T-helper 2 cell (primary cell): ENCODE measurements at places on chromosomes 1 and 21.

GRCh38 chr1:212450331-212450881 lies 17.7 kb downstream of the NENF start:
- DNase-seq: no peak

DNA sequence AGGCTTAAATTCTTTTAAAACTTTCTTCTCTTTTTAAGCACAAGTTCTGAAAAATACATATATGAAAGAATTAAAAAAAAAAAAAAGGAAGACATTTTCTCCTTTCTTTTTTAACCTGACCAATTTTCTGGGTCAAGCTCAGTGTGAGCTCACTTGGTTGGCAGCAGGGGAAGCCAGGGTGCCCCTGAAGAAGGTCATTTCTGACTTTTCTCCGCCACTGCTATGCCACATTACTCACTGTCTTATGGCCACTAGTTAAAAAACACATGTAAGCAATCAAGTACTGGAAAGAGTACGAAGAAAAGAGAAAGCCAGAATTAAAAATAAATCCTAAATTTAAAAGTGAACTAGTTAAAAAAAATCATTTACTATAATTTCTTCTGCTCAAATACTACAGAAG lies 275.0 kb downstream of the NEGR1 start:
- DNase-seq: no peak

DNA sequence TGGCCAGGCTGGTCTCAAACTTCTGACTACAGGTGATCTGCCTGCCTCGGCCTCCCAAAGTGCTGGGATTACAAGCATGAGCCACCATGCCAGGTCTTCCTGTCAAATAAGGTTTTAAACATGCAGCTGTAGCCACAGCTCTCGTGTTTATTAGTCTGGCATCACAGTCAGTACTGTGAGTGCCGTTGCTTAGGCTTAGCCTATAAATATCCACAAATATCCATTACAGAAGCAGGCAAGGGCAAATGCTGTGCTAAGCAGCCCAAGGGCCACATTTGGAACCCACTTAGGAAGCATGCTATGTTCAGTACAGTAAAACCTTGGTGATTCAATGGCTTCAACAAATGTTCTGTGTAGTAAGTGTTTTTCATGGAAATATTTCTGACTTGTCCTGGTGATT lies 75.9 kb downstream of the KIF1B start:
- no peak for DNase-seq

DNA sequence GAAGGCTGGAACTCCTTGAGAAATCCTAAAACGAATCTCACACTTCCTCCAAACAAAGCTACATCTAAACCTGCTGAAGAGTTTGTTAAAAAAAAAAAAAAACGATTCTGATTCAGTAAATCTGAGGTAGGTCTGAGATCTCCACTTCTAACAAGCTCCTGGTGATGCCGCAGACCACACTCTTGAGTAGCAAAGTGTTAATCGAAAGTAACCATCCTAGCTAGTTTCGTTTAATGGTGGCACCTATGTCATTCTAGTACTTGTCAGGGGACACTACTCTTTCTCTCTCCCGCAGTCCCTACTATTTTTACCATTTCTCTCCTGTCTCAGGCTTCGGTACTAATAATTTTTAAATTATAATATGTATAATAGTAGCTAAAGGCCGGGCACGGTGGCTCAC lies 2.1 kb downstream of the CLCC1 start:
- peak; percentile 72 for DNase-seq

DNA sequence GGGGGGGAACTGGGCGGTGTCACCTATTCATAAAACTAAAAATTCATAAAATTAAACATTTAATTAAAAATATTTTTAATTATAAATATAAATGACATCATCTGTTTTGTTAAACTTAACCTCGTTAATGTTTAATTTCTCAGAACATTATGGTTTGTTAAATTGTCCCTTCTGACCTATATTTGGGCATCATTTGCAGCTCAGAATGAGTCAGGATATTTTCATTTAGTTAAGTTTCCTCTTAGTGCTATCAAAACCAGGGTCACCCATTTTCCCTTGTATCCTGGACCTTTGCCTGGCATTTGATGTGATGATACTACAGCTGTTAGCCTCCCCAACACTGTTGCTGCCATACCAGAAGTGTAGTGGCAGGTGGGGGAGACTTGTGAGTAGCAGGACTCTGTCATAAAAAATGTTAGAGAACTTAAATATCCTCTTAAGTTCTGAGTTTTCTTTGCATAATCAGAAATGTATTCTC lies 30.3 kb downstream of the TSNAX start:
- DNase-seq: no peak

GRCh38 chr1:235782601-235783000 lies 84.1 kb downstream of the LYST start:
- DNase-seq: no peak

DNA sequence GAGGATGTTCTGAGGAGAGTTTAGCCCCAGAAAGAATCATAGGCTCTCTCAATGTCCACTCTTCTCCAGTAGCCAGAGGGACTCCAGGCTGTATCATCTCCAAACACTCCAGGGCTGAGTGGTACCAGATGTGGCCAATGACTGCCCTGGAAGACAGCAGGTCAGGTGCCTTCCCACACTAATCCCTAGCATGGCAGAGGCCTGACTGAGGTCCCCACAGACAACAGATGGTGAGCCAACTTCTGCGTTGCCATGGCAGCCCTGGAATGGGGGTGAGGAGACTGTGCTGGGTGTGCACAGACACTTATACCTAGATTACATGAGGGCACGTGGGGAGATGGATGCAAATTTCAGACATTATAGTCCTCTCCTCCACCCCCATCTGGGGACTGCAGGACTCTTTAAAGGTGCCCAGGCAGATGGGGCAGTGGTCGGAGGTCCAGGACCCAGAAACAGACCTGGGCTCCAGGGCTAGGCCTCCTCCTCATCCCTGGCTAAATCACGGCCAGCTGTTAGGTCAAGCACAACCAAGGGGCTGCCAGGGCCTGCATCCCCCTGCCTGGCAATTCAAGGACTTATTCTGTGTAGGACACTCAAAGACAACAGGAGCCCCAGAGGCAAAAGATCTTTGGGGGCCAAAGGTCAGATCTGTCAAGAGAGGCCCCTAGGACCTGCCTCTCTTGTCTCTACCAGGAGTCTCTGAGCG lies 42.9 kb downstream of the CAMK2N1 start:
- no peak for DNase-seq

DNA sequence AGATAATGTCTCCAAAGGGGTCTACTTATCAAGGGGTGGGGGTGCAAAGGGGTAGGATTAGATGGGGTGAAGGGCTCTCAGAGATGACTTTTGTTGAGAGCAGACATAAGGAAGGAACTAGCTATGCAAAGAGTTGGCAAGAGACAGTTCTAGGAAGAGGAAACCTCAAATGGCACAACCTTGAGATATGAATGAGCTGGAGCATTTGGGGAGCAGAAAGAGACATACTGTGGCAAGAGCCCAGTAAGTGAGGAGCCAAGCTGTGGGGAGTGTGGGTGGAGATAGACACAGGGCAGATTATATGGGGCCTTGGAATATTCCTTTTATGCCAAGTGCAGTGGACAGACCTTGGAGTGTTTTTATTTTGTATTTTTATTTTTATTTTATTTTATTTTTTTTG lies 84.8 kb upstream of the BTG3 start:
- DNase-seq: no peak

DNA sequence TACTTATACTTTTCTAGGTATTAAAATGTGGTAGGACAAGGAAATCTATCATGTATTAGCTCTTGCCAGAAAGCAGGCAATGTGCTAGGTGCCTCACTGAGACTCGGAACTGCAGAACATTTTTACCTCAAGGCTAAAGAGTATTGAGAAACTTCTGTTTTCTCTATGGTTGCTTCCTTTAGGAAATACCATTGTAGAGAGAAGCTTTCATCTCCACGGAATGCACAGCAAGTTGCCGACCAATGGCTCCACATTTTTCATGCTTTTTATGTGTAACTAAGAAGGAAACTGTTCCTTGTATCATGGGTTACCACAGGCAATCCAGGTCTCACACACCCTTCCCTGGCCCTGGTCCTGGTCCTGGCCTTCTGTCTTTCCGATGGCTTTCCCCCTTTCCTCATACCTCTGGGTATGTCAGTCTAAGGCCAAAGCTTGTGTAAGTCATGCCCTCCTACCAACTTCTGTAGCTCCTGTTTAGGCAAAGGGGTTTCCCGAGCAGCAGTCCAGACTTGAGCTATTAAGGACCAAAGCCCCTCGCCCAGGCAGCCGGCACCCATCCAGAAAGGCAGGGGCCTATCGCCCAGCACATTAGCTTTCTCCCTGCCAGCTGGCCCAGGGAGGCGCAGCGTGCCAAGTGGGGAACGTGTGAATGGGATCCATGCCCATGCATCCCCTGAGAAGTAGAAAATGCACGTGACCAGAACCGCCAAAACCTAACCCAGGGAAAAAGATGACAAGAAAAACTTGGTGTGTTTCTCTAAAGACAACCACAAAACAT lies 225.0 kb downstream of the PBX1 start:
- no peak for DNase-seq

DNA sequence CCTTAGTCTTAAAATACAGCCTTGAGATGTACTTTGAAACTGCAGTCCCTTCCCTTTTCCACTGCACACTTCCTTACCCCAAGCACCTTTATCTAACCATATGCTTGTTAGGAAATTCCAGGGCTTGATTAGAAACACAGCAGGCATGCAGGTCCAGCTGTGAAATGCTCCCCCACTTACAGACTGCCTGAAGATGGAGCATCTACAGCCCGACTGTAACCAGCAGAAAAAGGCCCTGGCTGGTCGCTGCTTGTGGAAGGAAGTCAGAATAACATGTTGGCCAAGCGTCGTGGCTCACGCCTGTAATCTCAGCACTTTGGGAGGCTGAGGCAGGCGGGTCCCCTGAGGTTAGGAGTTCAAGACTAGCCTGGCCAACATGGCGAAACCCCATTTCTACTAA lies 37.2 kb downstream of the VN1R5 start:
- no peak for DNase-seq

GRCh38 chr1:960363-961131 lies at the start of gene KLHL17:
Gene KLHL17, plus strand, starts transcription at chr1:960584. Its CDS starts 110 bp downstream, at chr1:960694.
- peak; percentile 80 for DNase-seq

DNA sequence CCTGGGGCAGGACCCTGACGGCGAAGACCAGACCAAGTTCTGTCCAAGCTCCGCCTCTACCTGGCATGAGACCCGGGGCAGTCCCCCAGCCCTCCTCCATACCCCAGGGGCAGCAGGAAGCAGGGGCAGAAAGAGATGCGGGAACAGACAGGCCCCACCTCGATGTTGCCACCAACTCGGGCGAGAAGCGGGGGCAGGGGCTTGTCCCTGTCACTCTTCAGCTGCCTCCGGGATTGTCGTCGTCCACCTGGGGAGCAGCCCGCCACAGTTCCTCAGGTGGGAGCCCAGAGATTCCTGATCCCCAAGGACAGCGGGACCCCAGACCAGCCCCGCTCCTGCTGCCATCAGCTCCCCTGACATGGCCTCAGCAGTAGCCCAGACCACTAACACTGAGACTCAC lies 54.8 kb downstream of the CHD5 start:
- DNase-seq: no peak

DNA sequence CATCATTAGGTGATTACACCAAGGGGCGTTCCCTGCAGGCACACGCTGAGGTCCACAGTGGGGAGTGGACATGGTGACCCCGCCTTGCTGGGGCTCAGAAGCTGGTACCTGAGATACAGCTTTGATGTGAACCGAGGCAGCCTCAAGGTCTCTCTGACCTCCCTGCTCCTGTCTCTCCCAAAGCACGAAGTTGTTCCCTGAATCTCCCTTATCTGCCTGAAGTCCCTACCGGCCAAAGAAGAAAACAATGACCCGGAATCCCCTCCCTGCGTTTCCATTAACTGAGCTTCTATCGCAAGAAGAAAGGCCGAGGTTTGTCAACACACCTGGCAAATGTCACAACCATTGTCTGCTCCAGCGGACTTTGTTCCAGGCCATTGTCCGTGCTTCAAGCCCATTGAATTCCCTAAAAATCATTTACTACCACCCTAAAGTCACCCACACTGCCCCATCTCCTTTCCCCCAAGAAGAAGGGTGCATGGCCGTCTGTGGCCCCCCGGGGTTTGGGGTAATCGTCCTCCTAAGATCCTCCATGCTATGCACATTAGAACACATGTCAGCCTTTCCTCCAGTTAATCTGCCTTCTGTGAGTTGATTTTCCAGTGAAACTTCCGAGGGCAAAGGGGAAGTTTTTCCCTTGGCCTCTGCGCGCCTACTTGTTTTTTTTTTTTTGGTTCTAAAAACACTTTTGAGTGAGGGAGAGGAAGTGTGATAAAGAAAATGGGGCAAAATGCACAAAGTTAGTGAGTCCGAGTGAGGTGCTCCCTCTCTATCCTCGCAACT lies 48.1 kb upstream of the COL18A1 start:
- DNase-seq: no peak

- no peak for DNase-seq
Measured at GRCh38 chr1:41222496-41222895, 19.6 kb downstream of the SCMH1 start.

- DNase-seq: no peak
Measured at GRCh38 chr1:224615861-224616755, at the start of gene CNIH3. Gene CNIH3, plus strand, starts transcription at chr1:224616317. Its CDS starts 858 bp downstream, at chr1:224617175.

GRCh38 chr1:154791292-154792166 lies 78.6 kb downstream of the KCNN3 start:
- DNase-seq: peak; percentile 92

DNA sequence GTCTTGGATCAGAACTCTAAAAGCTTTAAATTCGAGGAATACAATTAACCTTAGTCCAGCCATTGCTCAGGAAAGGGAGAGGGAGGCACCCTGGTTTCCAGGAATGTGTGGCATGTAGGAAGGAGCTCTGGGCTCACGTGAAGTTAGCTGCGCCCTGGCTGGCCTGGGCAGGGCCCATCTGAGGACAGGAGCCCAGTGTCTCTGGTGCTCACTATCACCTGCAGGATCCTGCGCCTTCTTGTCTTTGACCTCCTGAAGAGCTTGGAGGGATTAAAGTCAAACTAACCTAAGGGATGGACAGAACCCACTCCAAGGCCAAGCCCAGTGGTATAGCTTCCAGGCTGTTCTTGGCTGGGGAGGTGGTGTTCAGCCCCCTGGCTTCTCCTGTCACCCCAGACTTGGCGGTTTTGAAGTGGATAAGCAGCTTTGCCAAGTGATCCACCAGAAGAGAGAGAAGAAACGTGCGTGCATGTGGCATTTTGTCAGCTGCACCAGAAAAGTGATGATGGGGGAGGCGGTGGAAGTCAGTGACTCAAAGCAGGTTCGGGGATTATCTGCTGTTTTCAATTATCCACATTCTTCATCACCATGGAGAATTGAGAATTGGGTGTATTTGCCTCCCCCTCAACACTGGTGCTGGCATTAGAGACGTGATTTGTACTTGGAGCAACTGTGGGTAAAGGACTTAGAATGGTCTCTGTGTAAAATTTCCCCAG lies 11.9 kb upstream of the KCNN3 start:
- DNase-seq: no peak

GRCh38 chr1:11948822-11949458 lies 14.4 kb downstream of the PLOD1 start:
- peak; percentile 22 for DNase-seq
